ENCODE measurements at places on chromosomes 6 and 20.
A peak's percentile ranks its signal among the peaks of the same experiment; 100 is the strongest.

- DNase-seq, result no peak
These were observed 276.3 kb downstream of the PAX1 start for GRCh38 chr20:21981597-21982344.

DNA sequence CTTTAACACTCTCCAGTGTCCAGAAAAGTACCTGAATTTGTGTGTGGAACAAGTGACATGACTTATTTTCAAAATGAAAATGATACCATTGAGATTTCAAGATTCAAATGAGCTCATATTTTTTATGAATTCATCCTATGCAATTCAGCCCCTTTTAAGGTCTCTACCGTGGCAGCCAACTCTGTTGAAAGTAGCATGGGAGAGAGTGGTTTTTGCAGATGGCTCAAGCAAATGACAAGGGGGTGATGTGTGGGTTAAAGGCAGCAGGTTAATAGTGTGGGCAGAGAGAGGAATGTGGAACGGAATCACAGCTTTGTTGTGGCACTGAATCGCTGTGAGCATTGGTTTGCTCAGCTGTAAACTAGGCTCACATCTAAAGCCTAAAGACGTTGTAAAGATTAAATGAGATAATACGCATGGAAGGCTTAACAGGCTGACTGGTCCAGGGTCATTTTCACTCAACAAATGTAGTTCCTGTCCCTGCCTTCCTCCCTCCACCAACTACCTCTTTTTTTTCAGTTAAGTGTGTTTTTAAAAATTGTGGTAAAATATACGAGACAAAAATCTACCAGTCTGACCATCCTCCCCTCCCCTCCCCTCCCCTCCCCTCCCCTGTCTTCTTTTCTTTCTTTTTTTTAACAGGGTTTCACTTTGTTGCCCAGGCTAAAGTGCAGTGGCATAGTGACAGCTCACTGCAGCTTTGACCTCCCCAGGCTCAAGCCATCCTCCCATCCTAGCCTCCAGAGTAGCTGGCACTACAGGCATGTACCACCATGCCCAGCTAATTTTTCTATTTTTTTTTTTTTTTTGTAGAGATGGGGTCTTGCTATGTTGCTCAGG, 114.7 kb upstream of the ZNF217 start:
- DNase-seq, result no peak

DNA sequence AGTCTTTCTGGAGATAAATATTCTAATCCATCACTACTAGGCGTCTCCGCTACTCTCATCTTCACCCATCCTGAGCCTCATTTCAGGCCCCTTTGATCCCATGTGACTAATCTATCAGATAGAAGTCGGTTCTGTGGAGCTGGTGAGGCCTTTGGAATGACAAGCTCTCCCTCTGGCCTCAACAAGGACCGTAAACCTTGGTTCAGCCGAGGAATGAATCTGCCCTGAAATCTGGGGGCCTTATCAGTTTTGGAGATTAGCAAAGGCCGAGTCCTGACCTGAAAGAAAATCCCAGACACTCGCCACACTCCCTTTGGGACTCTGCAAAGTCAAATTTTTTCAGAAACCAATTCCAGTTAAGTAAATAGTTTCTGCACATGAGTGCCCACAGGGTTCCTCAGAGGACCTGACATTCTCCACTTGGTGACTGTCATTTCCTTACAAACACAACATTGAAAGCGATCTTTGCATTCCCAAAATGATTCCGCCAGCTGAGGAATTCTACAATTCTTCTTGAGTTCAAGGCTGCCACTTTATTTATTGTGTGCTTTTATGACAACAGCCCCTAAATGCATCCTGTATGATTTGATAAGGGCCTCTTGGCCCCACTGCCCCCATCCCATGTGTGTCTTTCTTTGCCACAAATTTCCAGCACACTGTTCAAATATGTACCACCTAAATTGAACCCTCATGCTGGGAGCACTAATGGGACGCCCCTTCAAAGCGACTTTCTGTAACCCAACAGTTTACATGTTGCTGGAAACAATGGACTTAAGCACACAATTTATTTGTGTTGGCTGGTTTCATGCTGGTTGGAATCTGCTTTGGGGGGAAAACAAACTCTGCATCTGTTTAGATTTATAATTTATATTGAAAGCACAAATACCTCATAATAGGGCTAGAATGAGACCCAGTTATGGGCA, 10.0 kb upstream of the RIPOR3 start:
- no peak for DNase-seq

GRCh38 chr6:15901141-15902115, 227.5 kb upstream of the MYLIP start:
- no peak for DNase-seq

DNA sequence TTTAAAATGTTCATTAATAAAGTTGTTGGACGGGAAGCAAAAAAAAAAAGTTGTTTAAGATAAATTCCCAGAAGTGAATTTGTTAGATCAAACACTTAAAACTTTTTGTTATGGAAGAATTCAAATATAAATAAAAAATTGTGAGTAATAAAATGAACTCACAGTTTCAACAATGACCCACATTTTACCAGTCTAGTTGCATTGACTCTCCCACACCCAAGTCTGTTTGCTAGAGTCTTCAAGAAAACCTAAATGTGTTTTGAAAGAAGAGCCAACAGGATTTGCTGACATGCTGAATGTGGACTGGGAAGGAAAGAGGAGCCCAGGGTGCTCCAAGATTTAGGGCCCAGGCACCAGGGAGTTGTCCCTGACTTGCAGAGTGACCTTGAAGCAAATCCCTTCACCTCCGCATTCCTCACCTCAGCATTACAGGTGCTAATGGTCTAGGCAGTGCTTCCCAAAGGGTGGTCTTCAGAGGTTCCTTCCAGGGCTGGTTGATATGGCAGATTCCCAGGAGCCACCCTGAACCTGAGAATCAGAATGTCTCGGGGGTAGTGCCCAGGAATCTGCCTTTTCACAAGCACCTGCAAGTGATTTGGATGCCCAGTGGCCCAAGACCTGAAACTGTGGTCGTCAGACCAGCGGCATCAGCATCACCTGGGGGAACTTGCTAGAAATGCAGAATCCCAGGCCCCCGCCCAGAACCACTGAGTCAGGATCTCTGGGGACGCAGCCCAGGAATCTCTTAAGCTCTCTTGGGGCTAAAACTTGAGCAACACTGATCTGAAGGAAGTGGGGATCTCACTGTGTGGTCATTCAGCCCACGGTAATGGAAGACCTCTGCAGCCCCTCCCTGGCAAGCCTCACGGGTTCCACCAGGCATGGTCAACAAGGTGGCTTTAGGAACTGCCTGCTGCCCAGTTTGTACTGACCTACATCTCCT, 31.1 kb downstream of the POFUT1 start:
- DNase-seq, result no peak

- no peak for DNase-seq
These were observed 64.0 kb upstream of the TFB1M start for GRCh38 chr6:155378276-155378675.

DNA sequence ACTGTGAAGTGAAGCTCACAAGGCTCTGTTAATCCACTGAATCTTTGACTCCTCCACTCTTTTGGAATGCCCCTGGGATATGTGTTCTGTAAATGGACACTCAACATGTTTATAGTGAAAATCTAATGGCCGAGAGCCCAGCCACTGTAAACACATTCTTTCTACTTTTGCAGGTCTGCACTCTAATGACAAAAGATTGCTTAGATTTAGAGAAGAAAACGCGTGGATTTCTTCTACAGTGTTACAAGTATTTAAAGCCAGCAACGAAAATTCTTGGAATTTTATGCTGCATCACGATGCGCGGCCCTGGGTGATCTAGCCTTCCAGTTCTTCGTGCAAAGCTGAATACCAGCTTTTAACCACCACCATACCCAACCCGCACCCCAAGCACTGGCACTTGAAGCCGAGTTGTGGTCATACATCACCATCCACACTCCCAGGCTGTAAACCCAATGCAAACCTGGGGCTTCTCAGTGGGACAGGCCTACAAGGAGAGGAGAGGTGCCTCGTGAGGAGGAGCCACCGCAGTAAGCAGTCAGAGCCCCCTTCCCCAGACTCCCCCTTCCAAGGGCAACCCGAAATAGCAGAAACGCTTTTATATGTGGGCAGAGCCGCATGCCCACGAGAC, 3.7 kb upstream of the FOXO3 start:
- DNase-seq, result no peak

GRCh38 chr20:58877050-58877975, 24.8 kb downstream of the GNAS start:
- DNase-seq, result no peak

GRCh38 chr20:1265226-1265915, 723 bp upstream of the SNPH start:
- DNase-seq, result no peak

DNA sequence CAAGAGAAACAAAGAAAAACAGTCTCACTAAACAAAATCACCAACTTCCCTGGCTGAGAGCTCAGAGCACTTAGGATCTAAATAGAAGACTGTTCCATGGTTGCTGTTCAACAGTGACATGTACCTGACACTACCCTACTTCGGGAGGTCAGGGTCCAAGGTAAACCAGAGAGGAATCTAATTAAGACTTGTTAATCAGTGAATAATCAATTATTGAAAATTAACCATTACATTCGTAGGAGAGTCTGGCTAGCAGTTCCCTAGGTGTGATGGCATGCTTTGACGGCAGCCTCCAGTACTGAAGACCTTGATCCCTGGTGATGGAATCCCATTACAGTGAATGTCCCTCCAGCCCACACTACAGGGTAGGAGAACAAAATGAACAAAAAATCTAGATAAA, 154.0 kb upstream of the AFDN start:
- no peak for DNase-seq

- DNase-seq, result no peak
These were observed 9.5 kb upstream of the MYT1 start for GRCh38 chr20:64154590-64155257.

DNA sequence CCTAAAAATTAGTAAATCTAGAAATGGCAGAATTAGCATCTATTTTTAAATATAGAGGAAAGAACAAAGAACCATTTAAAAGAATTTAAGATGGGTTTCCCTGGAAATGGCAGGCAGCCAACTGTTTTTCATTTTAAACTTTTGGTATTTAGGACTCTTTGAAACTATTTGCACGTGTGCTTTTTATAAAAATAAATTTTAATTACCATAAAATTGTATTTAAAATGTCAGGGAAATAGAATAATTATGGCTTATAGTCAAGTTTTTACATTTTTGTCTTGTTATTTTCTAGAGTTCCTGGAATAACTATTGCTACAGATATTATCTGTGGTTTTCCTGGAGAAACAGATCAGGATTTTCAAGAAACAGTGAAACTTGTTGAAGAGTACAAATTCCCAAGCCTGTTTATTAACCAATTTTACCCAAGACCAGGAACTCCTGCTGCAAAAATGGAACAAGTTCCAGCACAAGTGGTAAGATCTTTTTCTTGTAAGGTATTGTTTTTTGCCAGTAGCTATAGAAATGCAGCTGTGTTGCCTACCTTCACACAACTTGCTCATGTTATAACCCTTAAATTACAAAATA, 528.7 kb upstream of the SOX4 start:
- no peak for DNase-seq

DNA sequence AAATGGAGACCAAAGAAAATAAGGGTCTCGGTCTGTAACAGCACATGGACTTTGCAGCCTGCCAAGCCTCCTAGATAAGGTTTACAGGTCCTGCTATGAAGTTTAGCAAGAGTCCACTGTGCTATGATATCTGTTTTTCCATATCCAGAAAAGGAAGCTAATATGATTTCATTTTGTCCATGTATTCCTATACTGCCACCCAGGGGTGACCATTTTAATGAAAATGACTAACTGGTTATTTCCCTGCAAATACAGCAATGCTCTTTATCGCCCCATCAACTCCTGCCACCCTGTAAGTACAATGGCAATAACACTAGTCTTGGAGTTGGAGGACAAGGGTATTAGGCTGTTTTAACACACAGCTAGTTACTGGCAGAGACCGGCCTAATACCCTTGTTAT, 115.2 kb upstream of the GLP1R start:
- no peak for DNase-seq

DNA sequence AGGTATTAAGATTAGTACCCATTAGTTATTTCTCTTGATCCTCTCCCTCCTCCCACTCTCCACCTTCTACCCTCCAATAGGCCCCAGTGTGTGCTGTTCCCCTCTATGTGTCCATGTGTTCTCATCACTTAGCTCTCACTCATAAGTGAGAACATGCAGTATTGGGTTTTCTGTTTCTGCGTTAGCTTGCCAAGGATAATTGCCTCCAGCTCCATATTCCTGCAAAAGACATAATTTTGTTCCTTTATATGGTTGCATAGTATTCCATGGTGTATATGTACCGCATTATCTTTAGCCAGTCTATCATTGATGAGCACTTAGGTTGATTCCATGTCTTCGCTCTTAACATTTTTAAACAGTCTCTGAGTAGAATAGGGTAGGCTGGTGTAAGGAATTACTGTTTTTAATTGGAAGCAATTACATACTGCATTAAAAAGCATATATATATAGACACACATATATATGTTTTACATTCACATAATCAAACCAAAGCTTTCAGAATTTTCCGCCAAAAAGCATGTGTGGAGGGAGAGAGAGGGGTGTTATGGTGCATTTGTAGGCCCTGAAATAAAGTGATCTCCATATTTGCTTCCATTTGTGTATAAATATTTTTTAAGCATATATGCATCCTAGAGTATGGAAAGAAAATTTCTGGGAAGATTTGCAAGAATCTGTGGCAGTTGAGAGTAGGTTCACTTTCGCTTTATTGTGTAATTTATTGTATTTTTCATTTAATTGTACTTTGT, 709 bp upstream of the ANKEF1 start:
- no peak for DNase-seq

- DNase-seq, result no peak
These were observed 124.1 kb upstream of the NEDD9 start for GRCh38 chr6:11356404-11357155.

DNA sequence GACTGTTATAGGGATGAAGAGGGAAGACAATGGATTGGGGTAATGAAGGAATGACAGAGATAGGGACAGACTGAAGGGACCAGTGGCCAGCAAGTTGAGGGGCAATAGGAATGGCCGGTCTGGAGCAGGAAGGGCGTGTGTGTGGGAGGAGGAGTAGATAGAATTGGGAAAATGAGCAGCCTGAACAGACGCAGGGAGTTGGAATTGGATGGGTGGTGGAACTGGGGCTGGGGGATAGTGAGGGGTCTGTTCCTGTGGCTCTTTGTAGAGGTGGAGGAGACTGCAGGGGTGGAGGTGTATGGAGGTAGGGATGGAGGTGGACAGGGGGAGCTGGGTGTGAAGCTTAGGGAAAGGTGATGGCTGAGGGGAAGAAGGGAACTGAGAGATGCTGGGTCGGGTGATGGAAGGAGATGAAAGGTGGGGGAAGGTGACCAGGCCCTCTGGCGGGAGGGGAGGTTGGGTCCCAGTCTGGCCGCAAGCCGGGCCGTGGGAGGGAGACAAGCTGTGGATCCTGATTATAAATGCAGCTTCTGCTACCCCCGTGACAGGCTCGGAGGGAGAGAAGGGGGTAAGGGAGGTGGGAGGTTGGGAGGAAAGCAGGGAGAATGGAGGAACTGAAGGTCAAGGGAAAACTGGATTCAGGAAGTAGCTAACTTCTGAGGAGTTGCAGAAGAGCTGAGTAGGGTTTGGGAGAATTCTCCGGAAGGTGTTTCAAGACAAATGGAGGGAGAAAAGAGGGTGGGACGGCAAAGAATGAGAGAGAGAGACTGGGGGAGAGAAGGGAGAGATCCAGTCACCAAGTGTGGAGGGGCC, 5.2 kb downstream of the SYNGAP1 start:
- DNase-seq, result no peak

- DNase-seq, result no peak
These were observed 999.1 kb upstream of the FLRT3 start for GRCh38 chr20:15336536-15336935.

- DNase-seq, result no peak
These were observed 48.3 kb upstream of the HDGFL1 start for GRCh38 chr6:22521035-22521434.

GRCh38 chr6:95230071-95230740, 347.1 kb upstream of the MANEA start:
- no peak for DNase-seq

GRCh38 chr6:22146931-22147701, 149.7 kb downstream of the PRL start:
- DNase-seq, result peak; percentile 61

Measured in globus pallidus (tissue), 1 donor.